Umbilical cord (tissue), 2 donors: ENCODE measurements at places on chromosomes 11 and 22.

DNA sequence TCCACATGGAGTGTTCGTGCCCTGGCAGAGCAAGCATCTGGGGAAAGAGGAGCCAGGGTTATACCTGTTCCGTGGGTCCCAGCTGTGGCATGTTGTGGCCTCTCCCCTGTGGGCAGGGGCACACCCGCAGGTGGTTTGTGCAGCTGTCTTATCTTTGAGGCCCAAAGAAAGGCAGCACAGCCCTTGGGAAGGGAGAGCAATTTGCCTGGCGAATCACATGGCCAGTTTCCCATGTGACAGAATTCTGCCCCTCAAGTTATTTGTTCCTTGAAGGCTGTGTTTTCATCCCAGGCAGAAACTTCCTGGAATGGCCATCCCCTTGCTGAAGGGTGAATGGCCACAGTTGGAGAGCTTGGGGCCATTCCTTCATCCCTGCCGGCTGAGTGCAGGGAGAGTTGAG, 16.4 kb upstream of the COX8A start:
- DNase-seq, result no peak

- peak; percentile 56 for DNase-seq
Measured at GRCh38 chr11:102112509-102112821, 2.2 kb downstream of the YAP1 start.

GRCh38 chr22:37454857-37455686, 27.8 kb upstream of the ELFN2 start:
- DNase-seq, result peak; percentile 58

- peak; percentile 3 for DNase-seq
Measured at GRCh38 chr22:23072911-23073491, 2.7 kb downstream of the GNAZ start.

GRCh38 chr11:94030059-94030458, 8.9 kb downstream of the HEPHL1 start:
- DNase-seq, result no peak

GRCh38 chr11:59866836-59867235, 549 bp upstream of the TCN1 start:
- no peak for DNase-seq

DNA sequence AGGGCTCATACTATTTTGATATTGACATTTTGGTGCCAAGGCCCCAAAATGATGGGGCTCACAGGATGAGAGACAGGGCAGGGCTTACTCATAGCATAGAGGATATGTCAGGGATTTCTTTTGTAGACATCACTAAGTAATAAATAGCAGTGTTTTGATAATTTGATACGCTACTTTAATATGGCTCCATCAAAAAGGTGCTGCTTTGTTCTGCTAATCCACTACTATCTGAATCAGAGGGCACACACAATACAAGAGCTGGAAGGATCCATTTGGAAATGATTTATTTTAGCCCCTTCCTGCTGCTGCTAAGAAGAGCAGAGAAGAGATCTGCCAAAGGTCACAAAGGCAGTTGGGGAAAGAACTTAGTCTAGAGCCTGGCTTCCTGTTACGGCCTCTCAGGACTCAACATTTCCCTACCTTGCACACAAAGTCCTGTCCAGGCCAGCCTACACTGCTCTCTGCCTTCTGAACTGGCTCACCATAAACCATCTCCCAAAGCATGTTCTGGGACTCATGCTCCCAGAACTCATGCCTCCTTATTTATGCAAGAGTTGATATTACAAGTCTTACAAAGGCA, 261.3 kb upstream of the ARHGAP20 start:
- no peak for DNase-seq

- DNase-seq, result no peak
Measured at GRCh38 chr11:17775507-17776211, 41.1 kb downstream of the KCNC1 start.

DNA sequence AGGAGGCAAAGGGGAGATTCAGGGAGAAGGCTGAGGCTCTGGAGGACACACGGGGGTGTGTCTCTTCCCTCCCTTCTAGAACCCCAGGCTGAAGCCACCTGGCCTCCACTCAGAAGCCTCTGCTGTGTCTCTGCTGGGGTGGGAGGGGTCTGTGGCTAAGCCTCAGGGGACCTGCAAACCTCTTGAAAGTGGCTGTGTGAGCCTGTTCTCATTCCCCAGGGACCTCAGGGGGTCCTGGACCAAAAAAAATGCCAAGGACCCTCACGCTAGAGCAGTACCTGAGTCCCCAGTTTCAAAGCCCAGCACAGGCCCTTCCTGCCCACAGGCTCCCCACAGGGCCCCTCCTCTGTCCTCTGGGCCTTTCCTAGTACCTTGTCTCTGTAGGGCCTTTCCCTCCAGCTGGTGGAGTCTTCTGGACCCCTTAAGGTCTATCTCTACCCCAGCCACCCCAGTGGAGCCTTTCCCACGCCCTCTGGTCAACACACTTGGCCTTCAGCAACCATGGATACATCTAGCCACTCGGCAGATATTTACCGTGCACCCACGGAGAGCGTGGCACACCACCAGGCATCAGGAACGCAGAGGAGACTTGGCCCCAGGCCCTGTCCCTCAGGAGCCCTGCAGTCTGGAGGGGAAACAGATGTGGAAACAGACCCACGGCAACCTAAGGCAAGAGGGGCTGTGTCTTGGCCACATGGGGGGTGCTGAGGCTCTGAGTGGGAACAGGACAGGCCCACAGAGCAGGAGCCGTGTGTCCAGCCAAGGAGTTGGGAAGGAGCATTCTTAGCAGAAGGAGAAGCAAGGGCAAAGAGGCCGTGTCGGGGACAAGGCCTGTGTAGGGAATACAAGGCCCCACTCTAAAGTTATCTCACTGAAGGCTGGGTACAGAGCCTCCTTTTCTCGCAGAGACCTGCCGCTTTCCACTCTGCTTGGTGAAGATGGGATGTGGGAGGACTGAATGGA, 18.5 kb downstream of the PLA2G6 start:
- DNase-seq, result no peak

- no peak for DNase-seq
Measured at GRCh38 chr11:73237471-73238290, 19.6 kb downstream of the P2RY2 start.

GRCh38 chr22:39278040-39278439, 33.3 kb upstream of the PDGFB start:
- no peak for DNase-seq

- no peak for DNase-seq
Measured at GRCh38 chr22:29702931-29703501, 16.8 kb upstream of the CABP7 start.

DNA sequence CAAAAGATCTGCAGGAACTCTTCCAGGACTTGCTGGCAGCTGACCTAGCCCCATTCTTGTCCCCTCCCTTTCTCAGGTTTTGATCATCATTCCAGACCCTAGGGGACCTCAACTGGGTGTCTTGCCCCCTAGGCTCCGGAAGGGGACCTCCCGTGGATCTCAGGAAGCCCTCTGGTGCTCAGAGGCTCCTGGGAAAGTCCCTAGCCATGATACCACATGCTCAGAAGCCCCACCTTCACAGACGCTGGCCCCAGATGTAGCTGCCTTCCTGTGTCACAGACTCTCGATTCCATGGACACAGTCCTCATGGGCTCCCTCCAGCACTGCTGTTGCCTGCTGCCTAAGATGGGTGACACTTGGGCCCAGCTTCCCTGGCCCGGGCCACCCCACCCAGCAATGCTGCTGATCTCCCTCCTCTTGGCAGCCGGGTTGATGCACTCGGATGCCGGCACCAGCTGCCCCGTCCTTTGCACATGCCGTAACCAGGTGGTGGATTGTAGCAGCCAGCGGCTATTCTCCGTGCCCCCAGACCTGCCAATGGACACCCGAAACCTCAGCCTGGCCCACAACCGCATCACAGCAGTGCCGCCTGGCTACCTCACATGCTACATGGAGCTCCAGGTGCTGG, at the start of gene LRRC55:
Gene LRRC55, plus strand, starts transcription at position 276 of the 628 bp plus-strand sequence. Its CDS starts 70 bp downstream, at position 346.
- DNase-seq, result no peak

GRCh38 chr22:46959369-46959768, 196.9 kb downstream of the TBC1D22A start:
- DNase-seq, result no peak

- peak; percentile 59 for DNase-seq
Measured at GRCh38 chr22:23305922-23306374, 125.6 kb downstream of the BCR start.

DNA sequence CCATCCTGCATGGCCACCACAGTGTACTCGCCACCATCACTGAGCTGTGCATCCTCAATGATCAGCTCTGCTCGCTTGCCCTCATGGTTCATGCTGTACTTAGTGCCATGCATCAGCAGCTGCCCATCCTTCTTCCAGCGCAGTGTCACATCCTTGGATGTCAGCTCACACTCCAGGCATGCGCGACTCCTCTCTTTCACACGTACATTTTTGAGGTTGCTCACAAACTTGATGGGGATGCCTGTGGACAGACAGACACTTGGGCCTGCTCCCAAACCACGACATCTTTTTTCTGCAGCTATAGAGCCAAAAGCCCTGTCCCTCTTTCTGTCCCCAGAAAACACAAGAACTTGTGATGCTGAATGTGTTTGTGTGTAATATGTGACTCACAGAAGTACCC, 10.5 kb downstream of the IGSF22 start:
- no peak for DNase-seq

DNA sequence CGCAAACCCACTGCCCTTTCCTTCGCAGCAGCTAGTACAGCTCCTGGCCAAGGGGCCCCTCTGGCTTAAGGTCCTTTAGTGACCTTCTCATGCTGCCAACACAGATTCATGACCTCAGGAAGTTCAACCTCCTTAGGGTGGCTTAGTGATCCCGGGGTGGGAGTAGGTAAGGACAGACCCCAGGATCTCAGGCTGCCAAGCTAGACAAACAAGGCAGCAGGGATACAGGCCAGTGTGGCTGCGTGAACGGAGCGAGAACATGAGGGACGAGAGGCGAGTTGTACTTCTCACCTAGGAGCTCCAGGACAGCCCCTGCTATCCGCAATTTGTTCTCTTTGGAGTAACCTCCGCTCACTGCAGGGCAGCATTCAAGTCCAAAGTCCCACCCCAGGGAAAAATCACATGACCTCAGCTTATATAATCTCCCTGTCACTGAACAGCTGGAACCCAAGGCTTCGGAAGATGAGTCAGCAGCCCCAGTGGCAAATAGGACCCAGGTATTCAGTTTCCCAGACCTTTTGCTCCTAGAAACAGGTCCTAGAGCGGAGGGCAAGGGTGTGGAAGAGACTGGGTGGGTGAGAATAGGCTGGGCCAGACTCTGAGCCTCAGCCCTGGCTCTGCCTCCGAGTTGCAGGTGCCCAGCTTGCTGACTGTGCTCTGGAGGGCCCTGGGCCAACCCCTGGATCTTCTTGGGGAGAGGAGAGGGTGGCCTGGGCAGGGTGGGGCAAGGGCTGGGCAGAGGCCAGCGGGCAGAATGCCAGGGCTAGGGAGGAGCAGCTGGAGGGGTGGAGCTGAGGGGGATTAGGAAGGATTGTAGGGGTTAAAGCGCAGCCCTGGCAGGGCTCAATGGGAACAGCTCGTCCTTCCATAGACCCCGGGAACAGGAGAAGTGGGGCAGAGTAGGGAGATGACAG, 13.1 kb downstream of the USP2 start:
- DNase-seq, result peak; percentile 70

DNA sequence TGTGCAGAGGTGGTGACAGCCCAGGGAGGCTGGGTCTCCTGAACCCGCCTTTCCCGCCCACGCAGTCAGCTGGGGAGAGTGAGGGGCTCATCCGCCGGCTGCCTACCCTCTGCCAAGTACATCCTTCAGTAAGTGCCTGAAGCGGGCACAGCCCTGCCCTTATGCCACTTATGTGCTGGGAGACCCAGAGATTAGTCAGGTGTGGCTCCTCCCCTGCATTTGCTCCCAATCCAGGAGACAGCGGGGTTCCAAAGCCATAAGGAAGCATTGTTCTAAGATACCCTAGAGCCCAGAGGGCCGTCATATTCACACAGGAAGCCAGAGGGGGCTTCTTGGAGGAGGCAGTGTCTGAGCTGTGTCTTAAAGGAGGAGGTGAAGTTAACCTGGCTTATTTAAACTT, 5.8 kb upstream of the PPP6R3 start:
- DNase-seq, result no peak

GRCh38 chr11:8658321-8659057, 24.0 kb downstream of the TRIM66 start:
- DNase-seq, result no peak

DNA sequence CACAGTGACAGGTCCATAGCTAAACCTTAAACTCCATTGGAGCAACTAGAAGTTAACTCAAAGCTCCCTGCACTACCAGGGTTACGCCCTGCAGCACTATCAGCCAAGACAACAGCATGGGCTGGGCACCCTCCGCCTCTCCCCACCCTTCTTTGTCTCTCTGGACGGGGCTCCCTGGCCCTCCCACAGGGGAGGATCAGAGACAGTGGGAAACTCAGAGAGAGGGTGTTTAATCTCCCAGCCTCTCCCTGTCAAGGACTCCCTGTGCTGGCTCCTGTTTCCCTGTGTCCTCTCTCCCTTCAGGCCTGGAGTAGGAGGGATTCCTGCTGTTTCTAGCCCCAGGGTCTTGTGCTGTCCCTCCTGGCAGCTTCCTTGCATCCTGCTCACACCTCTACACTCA, 56.9 kb upstream of the CSNK2A3 start:
- no peak for DNase-seq

GRCh38 chr11:83456075-83456474, 169.9 kb upstream of the CCDC90B start:
- no peak for DNase-seq

DNA sequence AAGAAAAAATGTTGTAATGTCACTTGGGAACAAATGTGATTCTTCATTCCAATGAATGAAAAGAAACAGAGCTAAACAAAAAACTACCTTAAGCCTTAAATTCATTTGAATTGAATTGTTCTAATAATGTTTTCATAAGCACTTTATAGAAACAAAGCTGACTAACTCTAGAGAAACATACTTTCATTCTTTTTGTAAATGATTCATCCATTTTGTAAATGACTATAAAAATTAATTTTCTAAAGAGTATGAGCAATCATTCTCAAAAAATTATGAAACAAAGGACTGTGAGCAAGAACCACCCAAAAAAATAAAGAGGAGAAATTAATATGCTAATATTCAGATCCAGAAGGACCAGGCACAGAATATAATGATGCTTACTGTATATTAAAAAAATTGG, 986.5 kb upstream of the CHORDC1 start:
- DNase-seq, result no peak

DNA sequence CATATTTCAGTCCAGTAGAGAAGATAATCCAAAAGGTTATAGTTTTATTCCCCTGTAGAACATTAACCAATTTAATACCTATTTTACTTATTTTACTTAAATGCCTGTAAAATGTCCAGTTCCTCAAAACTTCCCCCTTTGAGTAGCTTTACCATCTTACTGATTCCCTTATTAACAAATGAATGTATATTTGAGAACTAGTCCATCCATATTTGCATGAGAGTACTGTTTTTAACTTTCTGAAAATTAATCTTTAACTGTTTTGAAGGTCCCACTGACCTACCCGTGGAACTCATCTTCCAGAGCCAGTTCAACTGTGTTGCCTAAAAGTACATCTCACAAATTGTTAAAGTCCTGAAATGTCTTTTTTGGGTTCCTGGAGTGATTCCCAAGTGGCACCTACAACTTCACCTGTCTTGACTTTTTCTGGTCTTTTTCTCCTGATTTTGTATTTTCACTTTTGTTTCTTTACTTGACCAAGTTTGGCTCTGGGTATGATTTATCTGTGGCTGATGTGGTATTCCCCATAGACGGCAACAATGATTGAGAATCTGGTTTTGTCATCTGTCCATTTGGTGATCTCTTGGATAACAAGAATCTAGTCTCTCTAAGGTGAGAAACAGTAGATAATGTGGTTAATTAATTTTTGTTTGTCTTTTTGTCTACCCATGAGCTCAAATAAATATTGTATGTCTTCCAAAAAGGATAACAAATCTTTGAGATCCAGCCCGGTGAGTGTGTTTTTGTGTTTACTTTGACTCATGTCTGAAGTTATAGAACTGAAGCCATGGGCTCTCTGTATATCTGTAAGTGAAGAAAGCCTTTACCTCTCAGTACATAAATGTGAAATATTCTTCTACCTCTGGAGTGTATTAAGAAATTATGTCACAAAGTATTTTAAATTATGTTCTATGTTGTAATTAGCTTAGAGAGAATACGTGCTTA, 174.2 kb downstream of the ETS1 start:
- DNase-seq, result no peak
